Activated naive CD4-positive, alpha-beta T cell treated with anti-CD3 and anti-CD28 coated beads for 36 hours (primary cell): ENCODE measurements at places on chromosomes 7 and 10. TPM values are rescaled to one million over a fixed set of nuclear protein-coding genes. Genes with fewer than 3 reads are reported as not detected.

Gene CLRN3
- total RNA-seq, result not detected

Gene GNAI1
- 2.4 TPM for total RNA-seq

Gene FBXL13
- total RNA-seq, result 0.74 TPM

Gene NRCAM
- total RNA-seq, result 0.81 TPM

Gene SKIDA1
- 0.10 TPM for total RNA-seq

Gene MARVELD1
- total RNA-seq, result 3.4 TPM

DNA sequence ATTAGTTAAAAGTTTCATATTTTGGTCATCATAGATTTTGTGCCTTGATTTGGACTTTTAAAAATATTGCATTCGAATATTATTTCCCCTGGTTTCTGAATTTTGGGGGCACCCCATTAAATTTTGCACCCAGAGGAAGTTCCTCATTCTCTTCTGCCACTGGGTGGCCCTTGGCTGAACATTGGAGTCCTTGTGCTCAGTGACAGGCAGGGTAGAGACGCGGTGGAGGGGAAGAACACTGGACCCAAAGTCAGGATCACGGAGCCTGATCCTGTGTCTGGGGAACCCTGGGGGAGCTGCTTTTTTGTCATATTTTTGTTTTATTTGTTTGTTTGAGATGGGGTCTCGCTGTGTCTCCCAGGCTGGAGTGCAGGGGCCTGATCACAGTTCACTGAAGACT lies 74.7 kb downstream of the MKI67 start:
- peak; percentile 3 for DNase-seq

DNA sequence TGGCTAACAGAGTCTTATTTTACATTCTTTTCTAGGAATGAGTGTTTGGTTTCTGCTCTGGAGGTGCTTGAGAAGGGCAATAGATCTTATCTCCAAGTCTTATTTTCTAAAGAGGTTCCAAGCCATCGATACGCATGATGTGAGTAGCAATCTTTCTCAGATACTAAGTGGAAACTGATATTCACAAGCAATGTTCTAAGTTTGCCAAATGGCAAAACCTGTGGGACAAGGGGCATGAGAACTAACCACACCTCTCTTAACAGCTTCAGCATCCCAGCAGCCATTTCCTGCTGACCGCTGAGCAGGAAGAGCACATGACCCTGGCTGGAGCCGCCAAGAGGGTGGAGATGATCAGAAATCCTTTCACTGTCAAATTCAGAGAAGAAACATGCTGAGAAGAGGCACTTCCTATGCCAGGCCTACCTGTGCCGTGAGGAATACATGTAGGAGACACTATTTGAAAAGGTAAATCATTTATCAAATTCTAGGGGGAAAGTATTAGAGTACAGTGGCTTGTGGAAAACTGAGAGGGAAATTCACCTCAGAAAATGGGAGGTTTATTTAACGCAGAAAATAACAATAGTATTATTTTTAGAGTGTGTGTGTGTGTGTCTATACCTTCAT lies 35.2 kb downstream of the CCDC71L start:
- DNase-seq, result no peak

DNA sequence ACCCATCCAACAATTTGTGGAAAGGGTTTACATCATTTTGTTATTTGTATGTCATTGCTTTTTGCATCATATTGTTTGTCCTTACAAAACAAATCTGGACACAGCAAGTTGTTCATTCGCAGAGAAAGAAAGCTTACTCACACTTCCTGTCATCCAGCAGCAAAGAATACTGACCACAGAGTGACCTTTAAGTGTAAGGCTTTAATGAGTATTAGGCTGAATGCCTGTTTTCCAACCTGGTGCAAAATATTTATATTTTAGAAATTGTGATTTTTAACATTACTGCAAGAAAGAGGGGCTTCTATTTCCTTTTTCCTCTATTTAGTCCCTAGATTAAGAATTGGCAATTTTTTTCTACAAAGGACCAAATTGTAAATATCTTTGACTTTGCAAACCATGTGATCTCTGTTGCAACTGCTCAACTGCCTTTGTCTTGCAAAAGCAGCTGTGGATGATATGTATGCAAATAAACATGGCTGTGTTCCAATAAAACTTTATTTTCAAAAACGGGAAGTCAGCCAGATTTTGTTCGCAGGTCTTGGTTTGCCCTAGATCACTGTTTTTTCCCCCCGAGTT lies 27.8 kb upstream of the ITGB1 start:
- no peak for DNase-seq

DNA sequence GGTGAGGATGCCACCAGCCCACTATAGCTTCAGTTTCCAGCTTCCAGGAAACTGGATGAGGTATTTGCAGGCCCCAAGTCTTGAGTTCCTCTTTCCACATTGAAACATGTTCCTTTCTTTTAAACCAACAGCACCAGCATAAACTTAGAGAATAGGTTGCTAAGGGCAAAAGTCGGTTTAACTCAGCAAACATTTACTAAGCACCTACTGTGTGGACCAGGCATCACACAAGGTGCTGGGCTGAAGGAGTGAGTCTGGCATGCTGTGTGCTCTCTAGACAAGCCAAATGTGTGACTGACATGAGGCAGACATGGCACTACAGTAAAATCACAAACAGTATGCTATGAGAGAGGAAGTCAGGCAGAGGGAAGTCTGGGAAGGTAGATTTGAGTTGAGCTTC lies 11.0 kb upstream of the RASSF4 start:
- no peak for DNase-seq

DNA sequence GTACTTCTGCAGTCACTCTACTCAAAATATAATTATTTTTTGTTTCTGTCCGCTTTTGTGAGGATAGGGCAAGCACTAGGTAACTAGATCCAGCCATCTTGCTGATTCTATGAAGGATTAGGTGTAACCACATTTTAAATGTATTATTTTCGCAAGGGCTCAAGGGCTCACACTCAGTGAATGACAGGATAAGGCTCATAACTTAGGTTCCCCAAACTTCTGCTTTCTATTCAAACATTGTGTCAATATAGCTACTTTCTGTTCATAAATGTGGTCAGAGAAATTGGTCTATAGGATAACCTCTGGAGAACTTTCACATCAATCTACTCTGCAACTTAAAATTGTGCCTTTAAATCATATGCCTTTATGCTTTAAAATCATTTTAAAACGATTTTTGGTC lies 1141.2 kb downstream of the SORCS1 start:
- DNase-seq, result no peak

- no peak for DNase-seq
Observed at GRCh38 chr7:147510923-147511322, 1079.6 kb upstream of the C7orf33 start.

DNA sequence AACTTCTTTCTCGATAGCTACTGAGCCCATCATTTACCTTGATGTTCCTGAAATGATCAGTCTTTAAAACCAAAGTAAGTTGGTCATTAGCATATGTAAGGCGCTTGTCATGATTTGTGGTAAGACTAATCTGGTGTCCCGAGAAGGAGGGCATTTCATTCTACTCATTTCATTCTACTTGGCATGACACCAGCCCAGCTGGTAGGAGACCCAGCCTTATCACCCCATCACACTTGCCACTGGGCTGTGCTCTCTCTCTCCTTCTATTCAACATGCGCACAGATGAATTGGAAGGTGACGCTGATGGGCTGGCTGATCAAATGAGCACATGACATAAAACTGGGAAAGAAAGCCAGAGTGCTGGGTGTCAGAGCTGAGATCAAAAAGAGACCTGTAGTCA lies 65.7 kb downstream of the CRTAC1 start:
- DNase-seq, result no peak

DNA sequence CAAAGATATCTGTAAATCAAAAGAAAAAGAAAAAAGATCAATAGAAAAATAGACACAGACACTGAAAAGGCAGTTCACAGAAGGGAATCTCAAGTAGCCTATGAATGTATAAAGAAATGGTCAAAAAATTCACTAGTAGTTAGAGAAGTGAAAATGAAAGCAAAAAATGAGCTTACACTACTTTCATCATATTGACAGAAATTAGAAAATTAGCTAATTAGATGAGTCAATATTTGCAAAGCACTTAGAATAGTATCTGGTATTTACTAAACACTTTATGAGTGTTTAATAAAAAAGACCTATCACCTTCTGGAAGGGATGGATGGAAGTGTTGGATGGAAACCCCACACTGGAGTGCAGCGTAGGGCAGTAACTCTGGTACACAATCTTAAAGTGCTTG lies 1.7 kb upstream of the CFAP58 start:
- DNase-seq, result no peak

DNA sequence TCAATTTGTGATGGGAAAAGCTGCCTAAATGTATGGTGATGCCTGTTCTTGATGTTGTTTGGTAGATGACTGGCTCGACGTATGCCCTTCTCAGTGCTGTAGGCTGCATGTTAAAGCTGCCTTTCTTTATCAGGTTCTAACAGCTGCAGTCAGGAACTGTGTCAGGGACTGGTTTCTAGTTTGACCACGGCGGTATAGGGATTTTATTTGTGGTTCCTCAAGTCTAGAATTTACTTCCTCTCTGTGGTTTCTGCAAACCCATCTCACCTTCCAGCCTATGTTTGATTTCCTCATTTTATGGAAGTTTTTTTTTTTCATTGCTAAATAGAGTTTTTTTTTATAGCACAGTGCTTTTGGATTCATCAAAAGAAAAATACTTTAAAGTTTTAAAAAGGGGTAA lies 26.5 kb downstream of the LMTK2 start:
- DNase-seq, result peak; percentile 41

DNA sequence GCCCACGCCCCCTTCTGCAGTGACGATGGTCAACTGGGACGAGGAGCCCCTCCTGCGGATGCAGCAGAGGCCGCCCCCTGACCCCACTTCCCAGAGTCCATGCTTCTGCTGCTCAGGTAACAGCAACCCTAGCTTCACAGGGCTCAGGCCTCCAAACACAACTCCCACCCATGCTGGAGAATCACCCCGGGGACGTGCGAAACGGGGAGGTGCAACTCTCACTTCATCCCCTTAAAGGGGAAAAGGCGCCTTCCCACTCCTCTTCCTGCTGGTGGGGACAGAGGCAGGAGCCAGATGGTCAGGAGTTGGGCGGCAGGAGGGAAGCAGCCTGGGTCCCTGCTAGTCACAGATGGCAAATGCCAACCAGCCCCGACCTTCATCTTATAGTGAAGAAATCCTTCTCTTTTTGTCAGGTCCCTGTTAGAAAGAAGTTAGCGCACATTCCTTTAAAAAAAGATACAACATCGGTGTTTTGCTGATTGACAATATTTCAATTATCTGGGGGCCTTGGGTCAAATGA lies 155.4 kb downstream of the DIP2C start:
- no peak for DNase-seq
